Stimulated activated CD4-positive, alpha-beta T cell treated with anti-CD3 and anti-CD28 coated beads, Interleukin-4, amount 100 ng/mL, for 4 hours (primary cell): ENCODE measurements at places on chromosomes 1 and 21.

- no peak for DNase-seq
Measured at GRCh38 chr1:197137322-197137721, 9.1 kb downstream of the ASPM start.

GRCh38 chr1:158077411-158078256, 84.2 kb downstream of the KIRREL1 start:
- no peak for DNase-seq

- DNase-seq, result no peak
Measured at GRCh38 chr1:7474143-7474490, 297.0 kb upstream of the VAMP3 start.

- no peak for DNase-seq
Measured at GRCh38 chr1:193060406-193060805, 994 bp downstream of the RO60 start.
